ENCODE measurements at places on chromosomes 2 and 18.
A peak's percentile ranks its signal among the peaks of the same experiment; 100 is the strongest.

DNA sequence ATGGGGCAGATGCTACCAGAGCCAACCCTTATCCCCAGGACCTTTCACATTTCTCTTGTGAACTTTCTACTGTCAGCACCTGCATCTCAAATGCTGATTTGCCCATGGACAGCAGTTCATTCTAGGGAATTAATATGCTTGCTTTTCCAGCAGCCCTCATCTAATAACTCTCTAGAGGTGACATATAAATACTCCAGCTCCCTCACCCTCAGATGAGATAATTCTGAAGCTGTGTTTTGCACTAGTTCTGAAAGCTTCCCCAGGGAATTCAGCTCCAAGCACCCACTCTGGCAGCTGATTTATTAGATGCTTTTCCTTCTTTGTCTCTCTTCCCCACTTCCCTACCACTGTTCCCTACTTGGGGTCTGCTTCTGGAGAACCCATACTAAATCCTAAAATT is 62.1 kb downstream of the PLCL1 start:
- DNase-seq: no peak

DNA sequence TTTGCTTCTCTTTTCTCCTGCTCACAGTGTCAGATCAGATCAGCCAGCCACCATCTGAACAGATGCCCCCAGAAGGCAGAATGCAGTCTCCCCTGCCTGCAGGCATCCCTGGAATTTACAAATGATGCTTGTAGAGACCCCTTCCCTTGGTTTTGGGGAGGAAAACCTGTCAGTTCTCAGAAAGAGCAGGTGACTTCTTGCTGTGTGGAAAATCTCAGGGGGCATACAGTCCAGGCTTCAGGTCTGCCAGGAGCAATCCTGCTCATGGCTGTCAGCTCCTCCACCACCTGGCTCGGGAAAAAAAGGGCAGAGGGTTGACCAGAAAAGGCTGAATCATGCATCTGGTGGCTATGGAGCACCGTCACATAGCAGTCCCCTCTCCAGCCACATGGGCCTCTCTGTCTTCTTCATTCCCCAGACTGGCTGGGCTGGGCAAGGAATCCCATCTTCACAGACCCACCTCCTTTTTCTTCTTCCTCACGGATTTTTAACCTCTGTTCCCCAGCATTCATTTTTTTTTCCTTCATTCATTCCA is 107.0 kb downstream of the KCNF1 start:
- DNase-seq: no peak

- no peak for DNase-seq
Measured at GRCh38 chr2:72956050-72956395, 38.7 kb downstream of the EMX1 start.

GRCh38 chr2:180722551-180723239 is 257.7 kb upstream of the UBE2E3 start:
- DNase-seq: peak; percentile 81

DNA sequence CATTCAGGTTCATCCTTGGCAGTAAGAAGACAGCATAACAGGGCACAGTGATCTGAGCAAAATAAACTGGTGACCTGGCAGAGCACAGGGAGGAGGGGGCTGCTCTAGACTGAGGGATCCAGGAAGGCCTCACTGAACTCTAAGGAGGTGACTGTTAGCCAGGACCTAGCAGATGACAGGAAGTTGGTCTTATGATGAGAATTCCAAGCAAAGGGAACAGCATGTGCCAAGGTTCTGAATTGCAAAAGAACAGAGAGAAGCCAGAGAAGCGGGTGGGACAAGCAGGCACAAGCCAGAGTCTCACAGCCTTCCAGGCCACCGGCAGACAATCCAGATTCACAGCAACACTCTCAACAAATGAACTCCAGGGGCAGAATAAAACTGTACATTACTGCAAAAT is 152.7 kb upstream of the PTPRM start:
- DNase-seq: no peak

GRCh38 chr2:239271882-239272281 is 128.9 kb downstream of the HDAC4 start:
- DNase-seq: peak; percentile 52

GRCh38 chr18:25459814-25460213 is 107.8 kb upstream of the ZNF521 start:
- no peak for DNase-seq

Measured in GM04504 (cell line).